ENCODE measurements at places on chromosomes 13 and 19.

DNA sequence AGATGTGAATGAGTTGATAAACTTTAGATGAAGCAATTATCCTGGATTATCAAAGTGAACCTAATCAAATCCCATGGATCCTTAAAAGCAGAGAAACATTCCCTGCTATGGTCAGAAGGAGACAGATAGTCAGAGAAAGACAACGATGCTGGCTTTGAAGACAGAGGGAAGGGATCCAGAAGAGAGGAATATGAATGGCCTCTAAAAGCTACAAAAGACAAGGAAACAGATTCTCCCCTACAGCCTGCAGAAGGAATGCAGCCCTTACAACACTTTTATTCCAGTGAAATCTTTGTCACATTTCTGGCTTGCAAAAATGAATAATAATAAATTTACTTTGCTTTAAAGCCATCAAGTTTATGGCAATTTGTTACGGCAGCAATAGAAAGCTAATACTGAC lies 1164.2 kb downstream of the PCDH17 start:
- DNase-seq, result no peak

DNA sequence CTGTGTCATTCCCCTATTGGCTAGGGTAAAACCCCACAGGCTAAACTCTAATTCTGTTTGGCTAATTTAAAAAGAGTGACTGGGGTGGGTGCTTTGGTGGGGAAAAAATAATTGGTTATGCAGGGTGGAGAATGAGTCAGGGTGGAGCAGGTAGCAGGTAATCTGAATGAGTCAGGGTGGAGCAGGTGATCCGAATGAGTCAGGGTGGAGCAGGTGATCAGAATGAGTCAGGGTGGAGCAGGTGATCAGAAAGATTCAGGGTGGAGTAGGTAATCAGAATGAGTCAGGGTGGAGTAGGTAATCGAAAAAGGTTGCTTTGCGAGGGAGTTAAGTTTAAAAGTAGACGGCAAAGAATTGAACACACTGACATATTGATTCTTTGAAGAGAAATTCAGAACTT lies 1218.8 kb upstream of the ATXN8OS start:
- no peak for DNase-seq

- DNase-seq, result no peak
Observed at GRCh38 chr13:97116754-97117153, 105.4 kb upstream of the MBNL2 start.

DNA sequence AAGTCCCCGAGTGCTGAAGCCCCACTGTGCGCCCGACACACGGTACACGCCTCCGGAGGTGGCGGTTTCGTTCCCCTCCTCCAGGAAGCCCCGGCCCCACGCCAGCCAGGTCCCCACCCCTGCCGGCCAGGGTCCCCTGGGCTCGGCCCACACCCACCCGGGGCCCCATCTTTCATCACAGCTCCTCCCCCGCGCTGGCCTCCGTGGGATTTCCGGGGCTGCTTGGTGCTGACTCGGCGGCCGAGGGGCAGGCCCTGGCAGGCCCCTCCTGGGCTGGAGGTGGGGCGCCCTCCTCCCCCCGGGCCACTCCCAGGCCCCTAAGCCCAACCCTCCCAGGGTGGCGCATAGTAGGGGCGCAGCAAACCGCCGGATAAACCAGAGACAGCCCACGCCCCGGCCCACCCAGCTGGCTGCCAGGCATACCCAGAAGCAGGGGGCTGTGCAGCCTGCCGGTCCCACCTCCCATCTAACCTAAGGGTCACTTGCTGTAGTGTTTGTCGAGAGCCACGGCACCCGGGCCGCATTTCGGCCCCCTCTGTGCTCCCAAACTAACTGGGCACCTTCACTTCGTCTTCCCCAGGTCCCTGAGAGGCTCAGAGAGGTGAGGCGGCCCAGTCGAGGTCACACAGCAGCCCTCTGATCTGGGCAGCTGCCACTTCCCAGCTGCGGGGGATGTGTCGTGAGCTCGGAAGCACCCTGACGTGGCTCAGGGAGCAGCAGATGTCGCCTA lies 6.6 kb downstream of the ZBTB7A start:
- DNase-seq, result peak; percentile 89

DNA sequence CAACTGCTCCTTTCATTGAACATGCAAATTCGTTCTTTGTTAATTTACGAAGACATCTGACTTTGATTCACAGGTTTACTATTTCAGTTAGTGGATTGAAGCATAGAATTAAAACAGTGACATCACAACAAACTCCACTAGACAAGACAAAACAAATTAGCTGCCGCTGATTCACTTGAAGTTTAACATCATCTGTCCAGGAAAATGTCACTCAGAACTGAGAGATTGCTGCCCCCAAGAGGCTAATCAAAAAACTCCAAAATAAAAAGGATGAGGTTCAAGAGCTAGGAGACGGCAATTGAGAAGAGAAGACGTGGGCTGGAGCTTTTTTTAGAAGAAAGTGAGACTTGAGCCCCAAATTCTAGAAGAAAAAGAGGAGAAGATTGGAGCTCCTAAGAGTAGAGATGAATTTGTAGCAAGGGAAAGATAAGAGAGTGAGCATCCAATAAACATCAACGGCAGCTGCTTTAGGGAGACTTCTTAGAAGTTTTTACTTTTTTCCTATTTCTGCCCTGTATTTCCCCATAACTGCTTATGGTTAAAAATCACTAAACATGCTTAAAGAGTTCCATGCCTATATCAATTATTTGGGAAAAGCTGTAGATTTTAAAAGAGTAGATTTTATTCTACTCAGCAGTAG lies 40.8 kb upstream of the TPP2 start:
- no peak for DNase-seq

DNA sequence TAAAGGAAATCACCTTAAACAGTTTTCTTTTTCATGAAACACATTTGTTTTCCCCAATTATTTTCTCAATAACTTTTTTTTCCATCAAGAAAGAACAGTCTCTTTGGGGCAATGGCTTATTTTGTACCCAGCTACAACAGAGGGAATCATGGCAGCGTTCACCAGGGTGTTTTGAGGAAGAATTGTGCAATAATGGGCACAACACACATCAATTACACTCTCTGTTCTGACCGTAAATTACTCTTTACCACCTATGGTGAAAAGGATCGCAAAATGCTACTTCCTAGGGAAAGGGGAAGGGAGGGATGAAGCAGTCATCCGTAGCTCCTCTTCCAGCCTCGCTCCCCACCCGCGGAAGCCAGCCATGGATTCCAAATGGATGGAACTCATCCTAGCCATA lies 38.6 kb downstream of the TMTC4 start:
- DNase-seq, result no peak

GRCh38 chr13:113350065-113350937 lies 13.6 kb downstream of the GRTP1 start:
- DNase-seq, result no peak

GRCh38 chr19:18406749-18407148 lies 9.3 kb upstream of the LRRC25 start:
- DNase-seq, result no peak

- no peak for DNase-seq
Observed at GRCh38 chr13:45554604-45555109, 60.9 kb downstream of the ERICH6B start.

- DNase-seq, result peak; percentile 93
Observed at GRCh38 chr19:35140962-35141836, 1.9 kb upstream of the FXYD7 start.

DNA sequence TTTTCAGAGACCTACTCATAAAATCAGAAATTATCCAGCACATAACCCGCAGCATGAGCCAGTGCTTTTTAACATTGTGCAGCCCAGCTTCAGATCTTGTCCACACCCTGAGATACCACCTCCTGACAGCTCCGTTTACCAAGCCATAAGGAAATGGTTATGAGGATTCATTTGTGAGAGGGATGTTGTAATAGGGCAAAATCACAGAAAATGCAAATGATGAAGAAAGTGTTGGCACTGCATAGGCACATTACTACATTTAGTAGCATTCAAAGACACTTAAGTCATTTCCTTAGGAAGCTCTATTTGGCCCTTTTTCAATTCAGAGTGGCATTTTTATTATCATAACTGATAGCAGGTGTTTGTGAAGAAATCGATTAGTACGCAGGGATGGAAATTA lies 277.5 kb downstream of the DNAJC15 start:
- no peak for DNase-seq

GRCh38 chr13:97223711-97224541 lies 1.8 kb downstream of the MBNL2 start:
- DNase-seq, result peak; percentile 36

DNA sequence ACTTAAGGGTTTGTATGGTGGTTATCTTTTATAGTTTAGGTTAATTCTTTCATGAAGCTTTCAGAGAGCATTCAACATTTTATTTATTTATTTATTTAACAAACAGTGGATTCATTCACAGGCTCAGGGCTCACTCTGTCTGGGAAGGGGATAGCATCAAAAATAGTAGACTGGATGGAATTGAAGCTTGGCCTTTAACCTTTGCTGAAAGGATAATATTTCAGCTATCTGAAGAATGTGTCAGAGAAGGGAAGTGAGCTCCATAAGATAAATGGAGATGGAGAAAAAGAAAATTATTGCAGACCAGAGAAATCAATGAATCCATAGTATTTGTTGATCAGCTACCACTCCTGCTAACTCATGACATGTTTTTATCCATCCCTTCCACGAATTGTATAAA lies 305.6 kb downstream of the COG6 start:
- DNase-seq, result no peak

- no peak for DNase-seq
Observed at GRCh38 chr19:21492947-21493906, 12.2 kb upstream of the ZNF429 start.

- no peak for DNase-seq
Observed at GRCh38 chr13:34350671-34351070, 532.7 kb downstream of the RFC3 start.

GRCh38 chr13:29593605-29594297 lies 1.7 kb downstream of the SLC7A1 start:
- DNase-seq, result no peak

DNA sequence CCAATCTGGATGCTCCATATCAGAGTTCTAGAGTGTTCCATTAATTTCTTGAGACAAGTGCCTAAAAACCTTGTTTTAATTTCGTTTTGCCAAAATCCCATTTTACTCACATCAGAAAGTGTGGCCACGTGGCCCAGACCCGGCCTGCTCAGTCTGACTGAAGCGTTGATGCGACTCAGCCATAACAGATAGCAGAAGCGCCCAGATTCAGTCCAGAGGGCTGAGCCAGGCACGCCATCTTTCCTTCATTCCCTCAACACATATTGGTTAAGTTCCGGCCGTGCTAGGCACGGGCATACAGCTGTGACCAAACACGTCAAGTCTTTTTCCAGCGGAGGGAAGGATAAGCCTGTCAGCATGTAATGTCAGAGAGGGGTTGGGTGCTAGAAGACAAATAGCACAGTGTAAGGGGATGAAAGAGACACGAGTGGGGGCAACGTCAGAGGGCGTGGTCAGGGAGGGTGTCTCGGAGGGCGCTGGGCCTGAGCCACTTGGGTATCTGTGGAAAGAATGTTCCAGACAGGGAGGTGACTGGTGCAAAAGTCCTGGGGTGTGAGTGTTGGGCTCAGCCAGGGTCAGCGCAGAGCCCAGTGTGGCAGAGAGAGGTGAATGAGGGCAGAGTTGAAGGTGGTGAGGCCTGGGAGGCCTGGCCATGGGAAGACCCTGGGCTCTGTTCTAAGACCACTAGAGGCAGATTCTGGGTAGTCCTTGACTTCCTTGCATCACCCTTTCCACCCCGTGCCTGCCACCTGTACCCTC lies 3.1 kb downstream of the F10 start:
- peak; percentile 10 for DNase-seq

DNA sequence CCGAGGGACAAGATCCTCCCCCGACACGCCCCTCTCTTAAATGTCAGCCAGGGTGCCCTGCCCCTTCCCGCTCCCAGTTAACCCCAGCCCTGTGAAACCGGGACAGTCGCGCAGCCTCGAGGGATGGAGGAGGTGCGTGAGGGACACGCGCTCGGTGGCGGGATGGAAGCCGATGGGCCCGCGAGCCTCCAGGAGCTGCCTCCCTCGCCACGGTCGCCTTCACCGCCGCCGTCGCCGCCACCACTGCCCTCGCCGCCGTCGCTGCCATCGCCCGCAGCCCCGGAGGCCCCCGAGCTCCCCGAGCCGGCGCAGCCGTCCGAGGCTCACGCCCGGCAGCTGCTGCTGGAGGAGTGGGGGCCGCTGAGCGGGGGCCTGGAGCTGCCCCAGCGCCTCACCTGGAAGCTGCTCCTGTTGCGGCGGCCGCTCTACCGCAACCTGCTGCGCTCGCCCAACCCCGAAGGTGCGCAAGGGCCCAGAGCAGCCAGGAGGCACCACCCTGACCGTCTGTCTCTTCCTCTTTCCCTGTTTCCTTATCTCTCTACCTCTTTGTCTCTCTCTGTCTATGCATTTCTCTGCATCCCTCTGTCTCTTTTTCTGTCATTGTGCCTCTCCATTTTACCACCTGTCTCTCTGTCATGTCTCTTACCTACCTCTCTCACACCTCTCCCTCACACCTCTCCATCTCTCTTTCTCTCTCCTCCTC lies at the start of gene NCCRP1:
NCCRP1 (plus strand) TSS at position 105 of the 703 bp plus-strand sequence; CDS start at position 124, 19 bp downstream.
- no peak for DNase-seq

DNA sequence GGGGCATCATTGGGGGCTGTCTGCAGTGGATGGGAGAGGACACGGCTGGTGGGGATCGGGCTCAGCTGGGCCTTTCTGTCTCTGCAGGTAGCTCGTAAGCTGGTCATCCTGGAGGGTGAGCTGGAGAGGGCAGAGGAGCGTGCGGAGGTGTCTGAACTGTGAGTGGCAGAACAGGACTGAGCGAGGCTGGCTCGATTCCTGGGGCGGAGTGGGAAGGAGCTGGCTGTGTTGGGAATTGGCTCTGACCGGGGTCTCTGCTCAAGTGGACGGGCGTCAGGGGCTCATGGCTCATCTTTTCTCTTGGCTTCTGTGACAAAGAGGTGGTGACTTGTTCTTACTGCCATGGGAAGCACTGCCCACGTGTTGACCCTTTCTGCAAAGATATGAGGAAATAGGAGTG lies 11.6 kb downstream of the TPM4 start:
- DNase-seq, result no peak

DNA sequence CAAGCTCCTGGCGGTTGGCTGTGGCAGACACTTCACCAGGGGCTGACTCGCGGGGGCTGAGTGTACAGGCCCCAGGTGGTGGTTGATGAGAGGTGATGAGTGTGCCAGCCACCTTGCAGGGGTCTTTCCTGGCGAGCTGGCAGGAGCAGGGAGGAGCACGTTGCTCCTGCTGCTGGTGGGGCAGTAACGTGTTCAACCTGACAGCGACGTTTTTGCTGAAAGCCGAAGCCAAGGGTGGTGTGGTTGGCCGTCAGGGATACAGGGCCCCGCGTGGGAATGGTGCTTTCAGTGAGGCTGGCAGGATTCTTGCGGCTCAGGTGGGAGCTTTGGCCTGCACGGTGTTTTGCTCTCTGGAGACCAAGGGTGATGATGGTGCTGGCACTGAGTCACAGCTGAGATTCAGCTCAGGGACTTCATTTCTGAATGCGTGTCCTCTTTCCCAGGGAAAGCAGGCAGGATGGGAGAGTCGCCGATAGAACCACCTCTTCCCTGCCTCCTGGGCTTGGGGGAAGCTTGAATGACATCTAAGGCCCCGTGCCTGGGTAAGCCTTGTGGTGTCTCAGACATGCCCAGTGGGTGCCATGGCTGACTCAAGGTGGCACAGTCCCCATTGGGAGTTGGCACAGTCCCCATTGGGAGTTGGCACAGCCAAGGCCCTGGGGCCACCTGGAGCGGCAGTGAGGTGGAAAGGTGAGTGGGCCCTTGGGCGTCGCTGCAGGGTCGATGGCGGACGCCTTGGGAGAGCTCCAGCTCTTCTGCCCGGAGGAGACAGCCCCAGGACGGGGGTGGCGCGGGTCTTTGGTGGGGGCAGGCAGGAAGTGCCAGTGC lies 8.8 kb downstream of the DAZAP1 start:
- no peak for DNase-seq

Data from left colon (tissue), 2 donors.